AG10803 (cell line): ENCODE measurements at places on chromosomes 1 and 21.
A peak's percentile ranks its signal among the peaks of the same experiment; 100 is the strongest.

GRCh38 chr1:167922023-167922422 lies 8.1 kb upstream of the ADCY10 start:
- peak; percentile 49 for DNase-seq

DNA sequence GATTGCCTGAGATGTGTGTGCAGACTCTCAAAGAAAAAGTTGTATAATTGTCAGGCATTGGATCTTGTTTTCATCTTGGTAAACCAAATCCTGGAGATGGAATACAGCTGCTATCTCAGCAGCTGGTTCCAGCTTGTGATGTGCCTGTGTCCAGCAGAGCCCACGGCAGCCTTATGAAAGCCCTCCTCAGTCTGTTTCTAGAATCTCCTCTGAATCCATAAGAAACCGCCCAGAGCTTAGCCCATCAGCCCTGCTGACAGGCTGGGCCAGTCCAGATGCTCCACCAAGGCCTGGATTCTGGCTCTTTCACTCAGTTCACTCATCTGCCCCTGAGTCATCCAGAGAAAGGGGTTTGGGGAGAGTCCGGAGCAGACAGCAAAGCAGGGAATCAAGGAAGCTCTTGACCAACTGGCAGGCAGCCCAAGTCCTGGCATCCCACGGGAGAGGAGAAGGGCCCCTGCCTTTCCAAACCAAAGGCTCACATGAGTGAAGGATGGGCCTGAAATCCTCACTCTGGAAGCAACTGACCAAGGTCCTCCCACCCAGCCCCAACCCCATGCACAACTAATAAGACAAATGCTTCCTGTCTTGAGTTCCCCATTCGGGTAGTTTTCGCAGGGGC lies 45.7 kb downstream of the NAV1 start:
- DNase-seq: peak; percentile 86

DNA sequence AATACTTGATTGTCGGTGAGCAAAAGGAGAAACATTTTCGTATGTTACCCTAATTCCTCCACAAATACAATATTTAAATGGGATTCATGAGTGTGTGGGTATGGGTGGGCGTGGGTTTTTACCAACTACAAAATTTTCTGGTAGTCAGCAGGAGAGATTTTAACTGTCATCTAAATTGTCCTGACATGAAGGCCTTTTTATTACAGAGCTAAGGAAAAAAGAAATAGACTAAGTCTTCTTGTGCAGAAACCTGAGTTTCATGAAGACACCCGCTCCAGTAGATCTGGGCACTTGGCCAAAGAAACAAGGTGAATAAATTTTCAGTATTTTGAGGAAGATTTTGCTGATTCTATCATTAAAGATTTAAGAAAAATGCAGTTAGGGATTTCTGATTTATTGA lies 752 bp downstream of the RGS18 start:
- no peak for DNase-seq

- DNase-seq: no peak
These were observed 83.4 kb downstream of the RUNX3 start for GRCh38 chr1:24846671-24847070.

DNA sequence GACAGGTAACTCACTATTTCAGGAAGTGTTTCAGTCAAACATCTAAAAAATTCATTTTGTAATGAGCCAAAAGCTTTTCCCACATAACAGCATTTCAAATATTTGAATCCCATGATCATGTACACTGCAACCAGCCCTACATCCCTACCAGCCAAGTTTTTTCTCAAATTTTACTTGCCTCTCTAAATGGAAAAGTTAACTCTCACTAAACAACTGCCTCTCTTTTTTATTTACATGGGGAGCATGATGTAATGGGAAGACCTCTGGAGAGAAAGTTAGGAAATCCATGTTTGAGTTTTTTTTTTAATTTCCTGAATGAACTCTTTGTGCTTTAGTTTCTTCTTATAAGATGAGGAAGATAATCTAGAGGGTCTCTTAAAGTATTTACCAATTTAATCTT lies 70.5 kb downstream of the TTLL7 start:
- DNase-seq: peak; percentile 24

DNA sequence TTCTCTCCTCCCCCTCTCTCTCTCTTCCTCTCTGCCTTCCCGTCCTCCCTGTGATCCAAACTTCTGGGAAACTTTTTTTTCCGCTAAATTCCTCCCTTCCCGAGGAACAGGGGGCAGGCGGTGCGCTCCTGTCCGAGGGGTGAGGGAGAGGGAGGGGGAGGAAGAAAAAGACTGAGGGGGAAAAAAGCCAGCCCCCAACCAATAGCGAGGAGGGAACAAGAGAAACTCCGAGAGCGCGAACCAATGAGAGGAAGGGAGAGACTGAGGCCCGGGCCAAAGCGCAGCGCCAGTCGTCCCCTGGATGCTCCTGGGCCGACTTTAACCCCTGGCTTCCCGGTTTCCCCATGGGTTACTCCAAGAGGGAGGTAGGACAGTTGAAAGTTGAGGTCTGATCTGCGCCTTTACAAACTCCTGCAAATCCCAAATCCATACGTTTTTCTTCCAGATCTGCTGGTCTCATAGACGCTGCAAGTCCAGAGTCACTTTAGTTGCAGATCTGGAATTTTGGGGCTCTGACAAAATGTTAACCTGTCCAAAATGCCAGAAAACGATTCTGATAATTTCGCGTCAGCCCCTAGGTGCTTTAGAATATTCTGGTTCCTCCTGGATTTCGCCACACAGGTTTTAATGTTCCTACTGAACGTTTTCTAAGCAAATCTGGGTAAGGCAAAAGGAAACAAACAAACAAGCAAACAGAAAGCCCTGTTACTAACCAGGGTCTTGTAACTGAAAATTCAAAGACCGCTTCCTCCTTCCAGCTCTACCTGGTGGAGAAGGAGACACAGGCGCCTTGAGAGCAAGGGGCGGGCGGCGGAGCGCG lies at the start of gene TBX15:
Gene TBX15, minus strand, starts transcription at position 158 of the 820 bp plus-strand sequence. CDS start 548 bp downstream, outside the sequence.
- peak; percentile 67 for DNase-seq

DNA sequence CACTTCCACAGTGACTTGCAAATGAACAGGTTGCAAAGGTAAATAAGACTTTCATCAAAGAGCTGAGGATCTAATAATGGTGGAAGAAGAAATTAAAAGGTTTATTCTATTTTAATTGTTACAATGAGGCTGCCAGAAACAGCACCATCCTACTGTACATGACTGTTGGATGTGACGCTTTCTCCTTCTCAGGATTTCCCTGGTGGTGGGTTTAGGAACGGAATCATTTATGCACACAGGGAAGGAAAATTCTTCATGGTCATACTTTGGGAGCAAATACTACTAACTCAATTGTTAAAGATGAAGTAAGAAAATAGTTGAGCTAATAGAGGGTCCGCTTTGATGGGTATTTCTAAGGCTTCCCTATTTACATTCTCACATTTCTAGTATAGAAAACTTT lies 22.2 kb upstream of the LYPLAL1 start:
- DNase-seq: no peak

- peak; percentile 8 for DNase-seq
These were observed 64.5 kb downstream of the LRRC40 start for GRCh38 chr1:70140894-70141293.

- DNase-seq: no peak
These were observed 26.6 kb downstream of the PAFAH2 start for GRCh38 chr1:25971066-25971810.

- DNase-seq: no peak
These were observed 150.0 kb downstream of the ADSS2 start for GRCh38 chr1:244301595-244302130.

DNA sequence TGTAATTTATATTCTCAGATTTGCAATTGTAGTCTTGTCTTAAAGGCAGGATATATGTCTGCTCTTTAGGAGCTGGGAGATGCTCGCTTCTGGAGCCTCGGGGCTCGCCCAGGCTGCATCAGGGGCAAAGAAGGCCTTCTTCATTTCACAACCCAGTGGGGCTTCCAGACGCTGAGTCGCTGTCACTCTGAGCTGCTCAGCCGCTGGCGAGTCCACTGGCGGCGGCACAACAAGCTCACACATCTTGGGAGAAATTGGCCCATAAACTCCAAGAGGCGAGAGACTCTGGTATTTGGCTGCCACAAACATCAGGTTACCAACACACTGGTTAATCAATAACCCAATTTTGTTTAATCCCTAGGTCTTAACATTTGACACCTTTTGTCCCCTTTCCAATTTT lies 216.6 kb downstream of the ATG4C start:
- no peak for DNase-seq

- no peak for DNase-seq
These were observed 64.2 kb upstream of the SMYD2 start for GRCh38 chr1:214216779-214217178.

DNA sequence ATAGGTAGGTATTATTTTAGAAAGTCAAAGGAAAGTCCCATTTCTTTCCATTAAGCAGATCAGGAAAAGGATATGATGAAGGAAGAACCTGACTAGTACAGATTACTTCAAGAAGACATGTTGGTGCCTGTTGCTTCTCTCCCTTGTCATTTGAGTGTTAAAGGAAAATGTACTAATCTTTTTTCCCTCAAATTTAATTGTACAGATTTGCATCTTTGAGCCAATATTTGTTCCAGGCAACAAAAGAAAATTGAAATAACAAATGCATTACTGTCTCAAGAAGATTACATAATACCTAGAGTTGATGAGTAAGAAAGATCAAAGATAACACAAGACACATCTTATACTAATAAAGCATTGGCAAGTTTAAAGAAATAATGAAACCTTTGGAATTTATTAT lies 566.9 kb upstream of the ZP4 start:
- DNase-seq: no peak

GRCh38 chr1:26960625-26960966 lies 328 bp upstream of the KDF1 start:
- no peak for DNase-seq

DNA sequence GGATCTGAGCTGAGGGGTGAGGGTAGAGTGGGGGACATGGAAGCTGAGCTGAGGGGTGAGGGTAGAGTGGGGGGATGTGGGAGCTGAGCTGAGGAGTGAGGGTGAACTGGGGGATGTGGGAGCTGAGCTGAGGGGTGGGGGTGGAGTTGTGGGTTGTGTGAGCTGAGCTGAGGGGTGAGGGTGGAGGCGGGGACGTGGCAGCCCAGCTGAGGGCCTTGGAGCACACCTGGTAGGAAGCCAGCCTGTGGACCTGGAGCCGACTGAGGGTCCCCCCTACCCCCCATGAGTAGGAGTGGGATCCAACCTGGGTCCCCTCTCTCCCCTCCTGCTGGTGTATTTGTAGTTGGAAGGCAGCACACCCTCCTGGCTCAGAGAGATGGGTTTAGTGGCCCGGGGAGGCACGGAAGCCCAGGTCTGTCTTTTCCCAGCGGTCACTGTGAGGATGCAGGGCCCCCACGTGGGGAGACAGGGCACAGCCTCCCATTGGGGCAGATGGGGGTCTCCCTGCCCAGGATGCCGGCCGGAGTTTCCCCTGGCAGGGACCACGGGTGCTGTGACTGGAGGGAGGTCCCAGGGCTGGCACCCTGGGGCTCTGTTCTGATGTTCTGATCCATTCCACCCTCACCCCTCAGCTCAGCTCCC lies 13.2 kb upstream of the NPHP4 start:
- no peak for DNase-seq

DNA sequence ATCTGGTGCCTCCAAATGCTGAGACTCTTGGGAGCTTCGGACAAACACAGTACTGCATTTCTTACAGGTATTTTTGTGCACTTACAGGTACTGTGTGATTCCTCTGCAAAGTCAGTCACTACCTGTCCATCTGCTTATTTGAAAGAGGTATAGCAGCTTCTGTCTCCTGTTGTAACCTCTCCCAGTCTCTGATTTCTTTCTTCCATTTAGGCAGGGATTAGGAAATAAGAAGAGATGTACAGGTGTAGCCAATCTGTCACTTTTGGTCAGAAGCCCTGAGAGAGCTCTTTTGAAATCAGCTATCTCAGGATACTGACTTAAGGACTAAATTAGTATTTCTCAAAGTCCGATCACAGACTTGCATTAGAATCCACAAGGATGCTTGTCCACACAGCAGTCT lies 54.0 kb downstream of the AKT3 start:
- DNase-seq: no peak

- no peak for DNase-seq
These were observed 257.5 kb downstream of the LRRC40 start for GRCh38 chr1:69947837-69948236.

DNA sequence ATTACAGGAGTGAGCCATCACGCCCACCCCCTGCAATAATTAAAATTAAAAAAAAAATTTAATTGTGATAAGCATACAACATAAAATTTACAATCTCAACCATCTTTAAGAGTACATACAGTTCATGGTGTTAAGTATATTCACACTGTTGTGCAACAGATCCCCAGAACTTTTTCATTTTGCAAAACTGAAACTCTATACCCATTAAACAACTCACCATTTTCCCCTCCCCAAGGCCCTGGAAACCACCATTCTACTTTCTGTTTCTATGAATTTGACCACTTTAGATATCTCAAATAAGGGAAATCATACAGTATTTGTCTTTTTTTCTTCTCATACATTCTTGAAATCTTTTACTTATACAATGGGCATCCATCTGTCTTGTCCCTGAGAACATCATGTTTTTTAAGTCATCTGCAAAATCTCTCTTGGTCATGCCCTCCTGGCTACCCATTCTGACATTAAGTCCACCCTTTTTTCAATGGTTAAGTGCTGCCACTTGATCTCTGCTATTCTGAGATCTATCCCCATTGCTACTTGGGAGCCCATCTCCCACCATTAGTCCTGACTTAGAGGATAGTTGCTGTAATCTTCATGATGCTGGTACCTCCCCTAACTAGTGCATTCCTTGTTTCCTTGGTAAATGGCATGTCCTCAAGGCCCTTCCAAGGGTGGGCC lies 39.4 kb upstream of the ZFYVE9 start:
- DNase-seq: no peak

DNA sequence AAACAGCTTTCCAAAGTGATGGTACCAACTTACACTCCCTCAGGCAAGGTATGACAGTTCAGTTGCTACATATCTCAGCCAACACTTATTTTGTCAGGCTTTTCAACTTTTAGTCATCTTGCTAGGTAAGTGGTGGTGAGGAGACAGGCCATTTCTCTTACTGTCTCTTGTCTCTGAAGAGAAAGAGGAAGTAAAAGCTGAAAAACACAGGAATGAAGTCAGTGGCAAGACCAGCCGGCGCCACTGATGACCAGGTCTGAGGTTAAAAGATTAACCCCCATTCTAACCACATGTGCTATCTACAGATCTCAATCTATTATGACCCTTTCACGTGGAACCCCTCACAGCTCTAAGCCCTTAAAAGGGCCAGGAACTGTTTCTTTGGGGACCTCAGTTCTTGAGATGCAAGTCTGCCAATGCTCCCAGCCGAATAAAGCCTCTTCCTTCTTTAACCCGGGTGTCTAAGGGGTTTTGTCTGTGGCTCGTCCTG lies 4.2 kb downstream of the ADCY10 start:
- DNase-seq: no peak

DNA sequence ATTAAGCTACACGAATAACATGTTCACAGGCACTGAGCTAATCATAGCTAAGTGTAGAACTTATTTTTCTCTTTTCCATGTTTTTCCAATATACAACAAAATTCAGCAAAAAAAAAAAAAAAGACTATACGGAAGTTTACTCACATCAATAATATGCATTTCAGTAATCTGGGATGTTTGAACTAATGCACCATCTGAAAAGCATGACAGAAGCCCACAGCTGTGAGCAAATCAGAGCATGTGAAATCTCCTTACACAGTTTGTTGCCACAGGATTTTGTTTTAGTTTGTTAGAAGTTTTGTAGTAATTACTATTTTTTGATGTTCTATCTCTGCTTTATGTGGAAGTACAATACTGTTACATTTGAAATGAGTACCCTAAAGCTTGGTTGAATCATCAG lies 1051.7 kb downstream of the TTLL7 start:
- DNase-seq: peak; percentile 5
